ENCODE measurements at places on chromosomes 1 and 21. TPM values are rescaled to one million over a fixed set of nuclear protein-coding genes. Genes with fewer than 3 reads are reported as not detected.

Gene TCEA3
- not detected for total RNA-seq

Gene NFASC
- total RNA-seq: 0.07 TPM

Gene ADGRB2
- 6.3 TPM for total RNA-seq

Gene APOBEC4
- not detected for total RNA-seq

Gene CCDC30
- 4.3 TPM for total RNA-seq

Gene OPRD1
- not detected for total RNA-seq

Gene TMPRSS2
- not detected for total RNA-seq

Gene WNT4
- 7.9 TPM for total RNA-seq

Data from activated B cell treated with CpG ODN at 0.5 μM for 24 hours (primary cell).